Mucosa of gallbladder (tissue), 1 donor: ENCODE measurements at places on chromosomes 12 and 14.

GRCh38 chr14:77364146-77364545, 12.7 kb downstream of the TMED8 start:
- DNase-seq = no peak

- no peak for DNase-seq
These were observed 158.2 kb downstream of the NUAK1 start for GRCh38 chr12:105980533-105980932.

DNA sequence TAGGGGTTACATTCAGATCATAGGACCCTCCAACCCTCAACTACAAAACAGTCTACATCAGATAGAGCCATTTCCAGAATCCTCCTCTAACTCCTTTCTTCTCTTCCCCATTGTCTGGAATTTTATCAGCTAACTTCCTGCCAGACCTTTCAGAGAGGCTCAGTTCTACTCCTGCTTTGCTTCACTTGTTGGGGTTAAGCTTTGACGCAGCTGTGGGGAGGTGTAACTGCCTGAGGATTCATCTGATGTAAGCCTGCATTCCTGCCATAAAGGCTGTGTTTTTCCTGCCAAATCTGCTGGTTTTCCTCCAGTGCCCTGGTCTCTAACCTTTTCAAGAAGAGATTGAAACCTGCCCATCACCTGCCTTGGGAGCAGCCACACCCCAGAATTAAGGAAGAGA, 16.9 kb downstream of the DHRS2 start:
- no peak for DNase-seq

- peak; percentile 15 for DNase-seq
These were observed 199.5 kb upstream of the SFSWAP start for GRCh38 chr12:131511391-131511802.

DNA sequence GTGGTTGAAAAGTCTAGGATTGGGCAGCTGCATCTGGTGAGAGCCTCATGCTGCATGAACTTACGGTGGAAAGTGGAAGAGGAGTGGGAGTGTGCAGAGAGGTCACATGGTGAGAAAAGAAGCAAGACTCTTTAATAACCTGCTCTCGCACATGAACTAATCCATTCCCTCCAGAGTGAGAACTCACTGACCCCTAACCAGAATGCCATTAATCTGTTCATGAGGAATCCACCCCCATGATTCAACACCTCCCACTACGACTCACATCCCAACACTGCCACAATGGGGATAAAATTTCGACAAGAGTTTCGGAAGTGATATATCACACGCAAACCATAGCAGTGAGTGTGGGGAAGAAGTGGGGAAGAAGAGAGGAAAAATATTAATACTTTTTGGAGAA, 377.4 kb downstream of the NAV3 start:
- no peak for DNase-seq

DNA sequence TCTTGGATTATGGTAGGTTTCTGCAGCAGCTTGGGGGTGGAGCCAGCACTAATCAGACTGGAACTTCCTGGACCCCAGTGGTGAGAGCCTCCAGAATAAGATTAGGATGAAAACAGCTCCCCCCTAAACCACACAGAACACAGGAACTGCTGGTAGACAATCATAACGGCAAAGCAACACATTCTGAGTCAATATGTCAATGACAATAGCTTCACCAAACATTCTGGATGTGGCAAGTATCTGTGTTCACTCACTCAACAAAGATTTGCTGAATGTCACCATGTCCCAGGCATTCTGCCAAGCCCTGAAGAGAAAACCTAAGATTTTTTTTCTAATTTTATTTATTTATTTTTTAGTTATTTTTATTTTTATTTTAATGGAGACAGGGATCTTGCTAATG, 65.2 kb downstream of the LRRC74A start:
- no peak for DNase-seq

DNA sequence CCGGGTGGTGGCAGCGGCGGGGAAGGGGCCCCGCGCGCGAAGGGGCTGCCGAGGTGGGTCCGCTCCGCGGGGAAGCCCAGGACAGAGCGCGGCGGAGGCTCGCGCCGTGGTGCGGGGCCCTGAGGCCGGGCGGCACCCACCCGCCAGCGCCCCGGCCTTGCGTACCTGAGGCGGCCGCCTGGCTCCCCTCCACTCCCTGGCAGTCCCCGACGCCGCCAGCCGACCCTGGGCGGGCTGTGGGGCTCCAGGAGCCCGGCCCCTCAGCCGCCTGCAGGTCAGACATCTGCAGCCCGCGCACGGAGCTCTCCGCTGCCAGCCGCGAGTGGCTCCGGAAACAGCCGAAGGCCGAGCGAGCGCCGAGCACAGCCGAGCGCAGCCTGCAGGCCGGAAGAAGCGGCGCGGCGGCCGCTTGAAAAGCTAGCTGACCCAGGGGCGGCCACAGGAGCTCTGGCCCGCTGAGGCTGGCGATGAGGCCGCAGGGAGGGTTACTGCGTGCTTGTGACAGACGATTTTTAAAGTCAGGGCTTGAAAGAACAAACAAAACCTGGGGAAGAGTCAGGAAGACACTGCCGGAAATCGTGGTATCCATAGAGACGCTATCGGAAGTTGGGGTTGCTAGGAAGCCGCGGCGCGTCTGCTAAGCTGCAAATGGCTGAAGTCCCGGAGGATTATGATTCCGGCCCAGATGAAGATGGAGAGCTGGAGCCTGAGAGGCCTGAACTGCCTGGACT, at the start of the genes SAMD15 and TMED8:
SAMD15 (plus strand) TSS at position 609 of the 731 bp plus-strand sequence; CDS start at position 649, 40 bp downstream.
TMED8 (minus strand) TSS at position 324 of the 731 bp plus-strand sequence; CDS start at position 283, 41 bp downstream.
- DNase-seq = peak; percentile 86

DNA sequence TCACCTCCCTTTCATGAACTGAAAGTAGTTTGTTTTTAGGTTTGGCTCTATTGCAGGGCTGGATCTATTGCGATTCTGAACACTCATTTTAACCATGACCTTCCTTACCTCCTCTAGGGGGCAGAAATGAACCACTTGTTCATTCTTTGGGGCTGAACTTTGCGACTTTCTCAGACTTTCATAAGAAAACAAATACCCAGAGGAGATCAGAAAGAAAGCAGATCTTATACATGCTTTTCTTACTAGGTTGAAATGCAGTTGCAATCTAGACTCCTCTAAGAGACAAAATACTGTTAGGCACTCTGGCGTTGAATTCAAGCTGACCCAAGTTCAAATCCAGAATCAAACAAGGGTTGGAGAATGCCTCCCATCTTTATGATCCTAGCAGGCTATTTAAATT, 32.6 kb upstream of the PLEKHG3 start:
- DNase-seq = no peak

GRCh38 chr14:43621282-43621681, 885.8 kb downstream of the FSCB start:
- no peak for DNase-seq

- no peak for DNase-seq
These were observed 38.6 kb downstream of the GLT1D1 start for GRCh38 chr12:128891856-128892255.

- peak; percentile 88 for DNase-seq
These were observed 13.9 kb upstream of the UBC start for GRCh38 chr12:124928095-124928911.

DNA sequence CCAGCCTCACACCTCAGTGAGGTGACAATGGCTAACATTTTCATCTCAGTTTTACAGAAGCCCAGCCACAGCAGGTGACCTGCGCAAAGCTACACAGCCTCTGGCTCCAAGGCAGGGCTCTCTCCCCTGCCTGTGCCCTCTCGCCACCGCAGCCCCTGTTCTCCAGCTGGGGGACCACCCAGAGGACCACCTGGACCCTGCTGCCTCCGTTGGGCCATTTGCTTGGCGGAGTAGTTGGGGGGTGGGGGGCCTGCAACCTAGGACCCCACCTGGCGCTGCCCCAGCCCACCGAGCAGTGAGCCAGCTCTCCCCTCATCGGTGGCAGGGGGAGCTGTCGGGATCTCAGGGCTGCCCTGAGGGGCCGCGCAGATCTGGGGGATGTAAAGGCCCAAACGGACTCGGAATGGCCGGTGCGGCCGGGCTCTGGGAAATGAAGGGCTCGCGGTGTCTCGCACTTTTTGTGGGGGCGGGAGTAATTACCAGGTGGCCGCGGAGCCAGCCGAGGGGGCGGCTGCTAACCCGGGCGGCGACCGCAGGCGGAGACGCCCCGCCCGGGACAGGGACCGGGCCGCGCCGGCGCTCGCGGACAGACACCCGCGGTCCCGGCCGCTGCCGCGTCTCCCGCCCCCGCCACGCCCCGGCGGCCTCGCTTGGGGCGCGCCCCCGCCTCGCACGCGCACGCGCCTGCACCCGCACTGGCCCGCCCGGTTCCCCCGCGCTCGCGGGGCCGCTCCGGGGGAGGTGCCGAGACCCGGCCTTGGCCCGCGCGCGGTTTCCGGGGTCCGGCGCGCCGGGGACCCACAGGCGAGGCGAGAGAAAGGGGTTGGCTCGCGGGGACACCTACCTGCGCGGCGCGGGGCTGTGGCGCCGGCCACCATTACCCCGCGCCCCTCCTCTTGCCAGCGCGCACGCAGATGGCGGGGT, 8.6 kb upstream of the GPR68 start:
- DNase-seq = no peak

GRCh38 chr12:93427779-93428564, 13.8 kb downstream of the UBE2N start:
- DNase-seq = no peak

GRCh38 chr14:101875727-101876554, 88.4 kb upstream of the DYNC1H1 start:
- DNase-seq = no peak

GRCh38 chr12:116441292-116441691, 117.9 kb upstream of the MAP1LC3B2 start:
- DNase-seq = no peak
